ENCODE measurements at places on chromosomes 4 and X.

DNA sequence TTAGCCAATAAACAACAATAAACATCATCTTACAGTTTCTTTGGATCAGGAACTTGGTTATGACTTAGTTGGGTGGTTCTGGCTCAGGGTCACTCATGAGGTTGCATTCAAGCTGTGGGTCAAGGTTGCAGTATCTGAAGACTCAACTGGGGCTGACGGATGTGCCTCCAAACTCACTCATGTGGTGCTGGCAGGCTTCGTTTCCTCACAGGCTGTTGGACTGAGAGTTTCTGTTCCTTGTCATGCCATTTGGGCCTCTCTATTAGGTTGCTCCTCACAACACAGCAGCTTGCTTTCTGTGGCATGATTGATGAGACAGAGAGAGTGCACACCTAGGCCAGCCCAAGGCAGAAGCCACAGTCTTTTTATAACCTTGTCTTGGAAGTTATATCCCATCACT, 20.7 kb downstream of the FRMPD3 start:
- DNase-seq = no peak

- no peak for DNase-seq
Observed at GRCh38 chrX:141341341-141341740, 99.0 kb upstream of the SPANXC start.

DNA sequence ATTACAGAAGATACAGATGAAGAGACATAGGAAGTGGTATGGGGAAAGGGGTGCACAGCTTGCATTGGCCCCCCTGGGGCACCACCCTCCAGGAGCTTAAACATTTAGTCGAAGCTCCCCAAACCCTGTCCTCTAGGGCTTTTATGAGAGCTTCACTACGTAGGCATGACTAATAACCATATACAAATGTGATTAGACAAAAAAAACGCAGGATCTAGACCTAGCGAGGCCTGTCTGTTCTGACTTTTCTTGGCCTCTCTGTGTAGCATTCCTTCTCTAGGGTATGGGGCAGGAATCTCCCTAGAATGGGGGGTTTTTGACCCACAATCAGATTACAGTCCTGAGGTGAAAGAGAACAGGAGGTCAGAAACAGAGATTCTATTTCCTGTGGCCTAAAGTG, 293.7 kb upstream of the GALNTL6 start:
- DNase-seq = no peak

GRCh38 chrX:134202561-134202960, 34.4 kb upstream of the CCDC160 start:
- DNase-seq = no peak

GRCh38 chr4:4633431-4633830, 91.6 kb upstream of the STX18 start:
- DNase-seq = no peak

- DNase-seq = peak; percentile 39
Observed at GRCh38 chr4:5378002-5378401, 326.7 kb downstream of the STK32B start.

DNA sequence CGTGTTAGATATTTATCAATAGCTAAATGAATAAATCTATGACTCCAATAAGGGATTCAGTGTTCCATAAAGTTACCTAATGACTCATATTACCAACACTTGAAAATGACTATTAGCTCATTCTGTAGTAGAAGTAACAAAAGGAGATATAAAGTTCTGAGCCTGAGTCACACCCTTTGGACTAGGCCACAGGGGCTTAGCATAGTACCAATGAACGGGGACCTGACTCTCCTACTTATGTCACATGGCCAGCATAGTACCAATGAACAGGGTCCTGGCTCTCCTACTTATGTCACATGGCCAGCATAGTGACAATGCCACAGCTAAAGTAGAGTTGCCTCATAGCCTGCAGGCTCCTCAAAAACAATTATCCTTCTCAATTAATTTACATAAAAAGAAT, 43.7 kb downstream of the MAGEB16 start:
- no peak for DNase-seq

DNA sequence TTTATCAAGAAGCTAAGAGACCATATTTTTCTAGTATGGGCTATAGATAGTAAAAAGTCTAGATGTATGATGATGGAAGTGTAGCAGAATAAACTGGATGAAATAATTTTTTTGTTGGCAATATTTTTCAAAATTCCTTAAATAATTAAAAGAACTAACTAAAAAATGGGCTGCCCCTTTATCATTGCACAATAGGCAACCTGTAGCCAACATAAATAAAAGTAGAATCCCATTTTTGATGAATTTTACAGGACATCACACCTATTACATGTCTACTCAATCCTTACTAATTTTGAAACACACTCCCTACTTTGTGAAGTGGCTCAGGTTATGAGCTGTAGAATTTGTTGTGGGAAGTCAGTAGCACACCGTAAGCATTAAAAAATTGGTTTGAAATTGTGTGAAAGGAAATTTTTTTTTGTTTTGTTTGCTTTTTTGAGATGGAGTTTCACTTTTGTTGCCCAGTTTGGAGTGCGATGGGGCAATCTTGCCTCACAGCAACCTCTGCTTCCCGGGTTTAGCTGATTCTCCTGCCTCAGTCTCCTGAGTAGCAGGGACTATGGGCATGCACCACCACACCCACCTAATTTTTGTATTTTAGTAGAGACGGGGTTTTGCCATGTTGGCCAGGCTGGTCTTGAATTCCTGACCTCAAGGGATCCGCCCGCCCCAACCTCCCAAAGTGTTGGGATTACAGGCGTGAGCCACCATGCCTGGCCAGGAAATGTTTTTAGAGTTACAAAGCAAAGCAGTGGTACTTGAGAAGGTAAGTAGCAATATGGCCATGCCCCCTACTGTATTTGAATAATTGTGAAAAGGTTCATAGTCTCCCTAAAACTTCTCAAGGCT, 8.9 kb upstream of the RUFY3 start:
- DNase-seq = no peak

- DNase-seq = peak; percentile 79
Observed at GRCh38 chr4:54657551-54658251, at the start of gene KIT. TSS of gene KIT (plus strand) at chr4:54657957. CDS start at chr4:54658015, 58 bp downstream.

DNA sequence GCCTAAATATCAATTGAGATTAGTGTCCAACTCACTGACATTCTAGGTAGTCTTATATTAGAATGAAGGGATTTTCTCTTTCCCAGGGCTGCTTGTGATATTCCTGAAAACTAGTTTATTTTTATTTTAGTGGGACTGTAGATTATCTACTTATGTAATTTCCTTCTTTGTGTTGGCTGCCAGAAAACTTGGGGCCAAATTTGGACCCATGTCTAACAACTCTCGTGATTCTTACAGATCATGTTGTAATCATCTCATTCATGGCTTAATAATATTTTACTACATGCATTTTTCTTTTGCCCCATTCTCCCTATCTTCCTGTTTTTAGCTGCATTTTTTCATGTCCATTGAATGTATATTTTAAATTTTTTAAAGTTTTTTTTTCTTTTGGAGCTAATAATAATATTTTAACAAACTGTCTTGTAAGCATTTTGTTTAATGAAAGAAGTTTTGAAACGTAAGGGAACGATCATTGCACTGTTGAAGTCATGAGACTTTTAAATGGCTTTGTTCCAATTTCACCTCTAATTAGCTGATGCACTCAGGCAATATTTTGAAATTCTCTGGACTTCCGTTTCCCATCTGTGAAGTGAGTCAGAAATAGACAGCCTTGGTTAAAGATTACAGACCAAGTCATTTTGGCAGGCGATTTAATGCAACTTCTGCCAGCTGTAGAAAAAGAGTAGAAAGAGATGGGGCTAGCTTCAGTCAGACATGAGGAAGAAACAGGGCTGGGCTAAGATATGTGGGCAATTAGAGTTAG, 14.3 kb upstream of the TDO2 start:
- DNase-seq = no peak

DNA sequence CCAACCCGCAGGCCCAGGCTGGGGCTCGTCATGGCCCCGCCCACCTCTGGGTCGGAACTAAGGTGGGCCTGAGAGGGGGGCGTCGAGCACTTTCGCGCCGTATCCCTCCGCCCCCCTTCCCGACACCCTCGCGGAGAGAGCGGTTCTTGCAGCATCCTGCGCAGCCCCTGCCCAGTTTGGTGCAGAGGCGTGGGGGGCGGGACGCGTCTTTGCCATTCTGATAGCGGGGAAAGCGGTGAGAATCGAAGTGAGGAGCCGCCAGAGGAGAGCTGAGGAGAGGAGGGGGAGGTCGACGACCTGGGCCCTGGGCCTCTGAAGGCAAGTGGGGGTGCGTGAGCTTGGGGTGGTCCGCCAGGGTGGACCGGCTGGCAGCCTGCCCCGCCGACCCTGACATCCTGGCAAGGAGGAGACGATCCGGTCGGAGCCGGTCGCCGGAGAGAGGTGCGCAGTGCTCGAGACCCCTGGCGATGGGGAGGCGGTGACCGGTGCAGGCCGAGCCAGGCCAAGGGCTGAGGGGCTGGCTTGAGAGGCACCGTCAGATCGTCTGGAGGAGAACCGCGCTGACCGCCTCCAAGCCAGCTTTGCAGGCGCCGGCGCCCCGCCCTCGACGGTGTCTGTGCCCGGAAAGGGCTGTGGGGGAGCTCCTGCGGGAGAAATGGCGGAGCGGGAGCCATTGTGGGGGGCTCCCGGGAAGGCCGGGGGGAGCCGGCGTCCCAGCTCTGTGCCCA, 25.5 kb downstream of the GPRASP3 start:
- no peak for DNase-seq

DNA sequence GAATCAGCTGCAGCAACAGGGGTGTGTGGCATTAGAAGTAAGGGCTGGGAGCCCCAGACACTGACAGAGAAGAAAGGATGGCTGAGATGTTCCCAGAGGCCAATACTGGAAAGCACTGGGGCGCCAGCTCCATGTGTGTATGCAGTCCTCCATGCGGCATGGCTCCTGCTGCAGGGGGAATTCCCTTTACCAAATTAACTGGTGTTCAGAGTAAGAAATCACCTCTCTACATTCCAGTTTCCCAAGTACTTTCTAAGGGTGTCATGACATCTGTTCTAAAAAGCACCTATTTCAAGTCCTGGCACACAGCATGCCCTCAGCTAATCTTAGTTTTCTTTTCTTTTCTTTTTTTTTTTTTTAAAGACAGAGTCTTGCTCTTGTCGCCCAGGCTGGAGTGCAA, 98.0 kb downstream of the MAML3 start:
- DNase-seq = no peak

DNA sequence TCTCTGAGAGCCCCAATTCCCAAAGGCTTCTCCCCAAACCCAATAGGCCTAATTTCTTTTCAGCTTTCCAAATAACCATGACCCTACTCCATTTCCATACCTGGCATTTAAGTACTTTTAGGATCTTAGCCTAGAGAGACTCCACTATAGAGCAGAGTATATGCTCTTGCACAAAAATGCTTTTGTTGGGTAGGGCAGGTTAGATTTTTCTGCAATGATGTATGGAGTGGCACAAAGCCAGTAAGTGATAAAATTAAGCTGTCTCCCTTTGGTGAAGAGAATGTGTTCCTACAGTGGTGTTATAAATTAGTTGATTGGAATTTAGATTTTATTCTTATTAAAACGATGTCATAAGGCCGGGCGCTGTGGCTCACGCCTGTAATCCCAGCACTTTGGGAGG, 124.9 kb downstream of the INPP4B start:
- DNase-seq = no peak

DNA sequence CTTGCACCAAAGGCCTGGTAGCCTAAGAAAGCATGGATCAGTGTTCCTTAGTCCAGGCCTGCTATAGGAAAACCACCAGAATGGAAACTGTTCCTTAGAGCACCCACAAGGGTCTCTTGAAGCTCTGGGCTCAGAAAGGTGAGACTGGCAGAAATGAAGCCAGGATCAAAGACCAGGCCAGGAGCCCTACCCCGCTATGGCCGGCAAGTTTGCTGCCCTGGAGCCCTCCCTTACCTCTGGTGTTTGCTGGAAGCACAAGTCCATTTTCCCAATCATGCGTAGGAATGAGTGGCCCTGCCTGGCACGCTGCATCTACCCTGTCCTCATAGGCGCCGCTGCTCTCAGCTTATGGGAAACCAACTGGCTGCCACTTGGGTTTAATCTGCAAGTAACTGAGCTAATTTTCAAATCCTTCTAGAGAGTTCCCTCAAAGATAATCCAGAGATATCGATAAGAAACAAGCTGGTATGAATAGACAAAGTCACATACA, 37.4 kb downstream of the BCOR start:
- no peak for DNase-seq

DNA sequence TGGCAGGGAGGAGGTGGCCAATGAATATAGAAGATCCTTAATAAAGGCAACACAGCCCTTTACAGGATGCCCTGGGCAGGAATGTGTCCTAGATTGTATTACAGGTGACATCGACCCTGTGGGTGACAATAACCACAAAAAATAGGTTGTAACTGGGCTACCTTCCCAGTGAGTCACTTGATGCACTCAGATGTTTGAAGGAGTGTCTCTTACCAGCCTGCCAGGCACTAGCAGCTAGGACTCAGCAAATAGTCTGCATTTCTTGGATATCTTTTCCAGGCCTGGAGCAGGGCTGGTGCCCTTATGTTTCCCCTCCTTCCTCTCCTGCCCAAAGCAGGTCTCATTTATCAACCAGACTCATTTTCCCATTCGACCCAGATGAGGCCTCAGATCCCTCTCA, 50.9 kb upstream of the TMEM164 start:
- no peak for DNase-seq

GRCh38 chrX:131399678-131400428, 110.7 kb upstream of the IGSF1 start:
- DNase-seq = no peak

GRCh38 chr4:17511509-17511949, 361 bp downstream of the QDPR start:
- DNase-seq = peak; percentile 61

DNA sequence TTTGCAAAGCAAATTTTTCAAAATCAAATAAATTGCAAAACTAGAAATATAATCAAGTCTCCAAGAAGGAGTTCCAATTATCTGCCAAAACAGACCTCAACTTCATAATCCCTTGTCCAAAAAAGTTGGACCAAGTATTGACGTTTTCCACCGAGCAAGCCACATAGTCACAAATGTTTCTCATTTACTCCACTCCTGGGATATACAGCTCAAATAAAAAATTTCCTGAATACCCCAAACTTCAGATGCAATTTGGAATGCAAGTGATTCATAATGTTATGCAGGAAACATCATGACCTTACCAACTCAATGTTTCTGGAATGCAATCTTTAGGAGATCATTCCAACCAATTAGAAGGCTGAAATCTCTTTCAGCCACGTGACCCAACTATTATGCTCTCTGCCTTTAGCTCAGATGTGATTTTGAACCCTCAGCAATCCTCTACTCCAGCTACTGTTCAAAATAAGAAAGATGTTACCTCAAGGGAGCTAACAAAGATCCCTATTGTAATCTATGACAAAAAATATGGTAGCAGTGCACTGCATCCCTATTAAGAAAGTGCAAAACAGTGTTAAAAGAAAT, 72.4 kb downstream of the PRDM5 start:
- DNase-seq = no peak

DNA sequence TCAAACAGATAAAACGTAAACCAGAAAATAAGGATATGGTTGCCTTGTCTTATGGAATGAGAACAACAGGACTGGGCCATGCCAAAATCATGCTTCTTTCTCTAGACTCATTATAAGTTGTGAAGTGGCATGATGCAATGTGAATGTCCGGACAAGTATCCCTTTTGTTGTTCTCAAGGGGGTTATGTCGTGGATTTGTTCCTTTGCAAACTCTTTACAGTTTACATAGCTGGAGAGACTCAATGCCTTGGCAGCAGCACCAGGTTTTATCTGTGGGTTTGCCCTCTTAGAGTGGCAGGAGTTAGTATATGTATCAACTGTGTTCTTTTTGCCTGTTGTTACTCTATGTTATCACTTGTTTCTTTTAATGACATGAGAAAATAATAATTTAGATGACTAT, 41.4 kb downstream of the SPRY1 start:
- no peak for DNase-seq

Data from K562 (cell line).